ENCODE measurements at places on chromosomes 4 and X. TPM values are rescaled to one million over a fixed set of nuclear protein-coding genes. Genes with fewer than 3 reads are reported as not detected.
A peak's percentile ranks its signal among the peaks of the same experiment; 100 is the strongest.

Gene IL1RAPL2
- not detected for total RNA-seq

DNA sequence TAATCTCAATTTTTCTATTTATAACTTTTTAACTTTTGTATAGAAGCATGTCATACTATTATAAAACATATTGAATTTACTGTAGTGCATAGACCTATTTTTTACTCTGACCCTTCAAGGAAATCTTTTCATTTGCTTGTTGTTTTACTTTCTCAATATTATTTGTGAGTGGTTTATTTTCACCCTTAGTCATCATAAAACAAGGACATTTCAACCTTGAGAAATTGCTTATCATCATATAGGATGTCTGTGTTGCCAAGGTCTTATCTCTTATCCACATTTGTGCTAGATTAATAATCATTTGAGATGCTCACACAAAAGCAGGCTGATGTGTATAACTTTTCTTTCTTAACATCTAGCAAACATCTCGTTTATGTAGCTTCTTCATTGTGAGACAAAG, 408.6 kb upstream of the PABPC4L start:
- DNase-seq: no peak

DNA sequence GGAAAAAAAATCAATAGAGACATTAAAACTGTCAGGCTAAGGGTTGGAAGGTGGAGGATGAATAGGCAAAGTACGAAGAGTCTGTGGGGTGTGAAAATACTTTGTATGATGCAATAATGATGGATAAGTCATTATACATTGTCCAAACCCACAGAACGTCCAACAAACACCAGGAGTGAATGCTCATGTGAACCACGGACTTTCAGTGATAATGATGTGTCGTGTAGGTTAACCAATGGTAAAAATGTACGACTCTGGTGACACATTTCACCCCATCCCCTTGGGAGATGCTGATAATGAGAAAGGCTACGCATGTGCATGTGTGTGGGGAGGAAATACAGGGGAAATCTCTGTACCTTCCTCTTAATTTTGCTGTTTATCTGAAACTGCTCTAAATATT, 665.2 kb downstream of the FAT4 start:
- DNase-seq: no peak

DNA sequence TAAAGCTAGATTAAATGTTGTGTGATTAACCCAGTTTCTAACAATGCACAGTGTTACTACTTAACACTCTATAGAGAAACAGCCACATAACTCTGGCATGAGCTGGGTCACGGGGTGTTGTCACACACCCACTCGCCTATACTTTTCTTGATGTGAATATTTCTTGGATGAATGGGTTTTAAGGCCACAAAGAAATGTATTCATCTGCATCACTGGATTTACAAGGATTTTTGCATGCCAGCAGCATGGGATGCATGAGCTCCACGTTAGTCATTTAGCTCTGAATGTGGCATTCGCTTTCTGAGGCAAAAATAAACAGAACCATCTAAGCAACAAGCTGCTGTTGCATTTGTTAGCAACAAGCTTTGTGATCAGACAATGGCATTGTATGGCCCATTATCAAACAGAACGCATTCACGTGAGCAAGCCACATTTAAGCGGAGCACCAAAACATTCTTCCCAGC, 89.7 kb downstream of the LRP2BP start:
- no peak for DNase-seq

DNA sequence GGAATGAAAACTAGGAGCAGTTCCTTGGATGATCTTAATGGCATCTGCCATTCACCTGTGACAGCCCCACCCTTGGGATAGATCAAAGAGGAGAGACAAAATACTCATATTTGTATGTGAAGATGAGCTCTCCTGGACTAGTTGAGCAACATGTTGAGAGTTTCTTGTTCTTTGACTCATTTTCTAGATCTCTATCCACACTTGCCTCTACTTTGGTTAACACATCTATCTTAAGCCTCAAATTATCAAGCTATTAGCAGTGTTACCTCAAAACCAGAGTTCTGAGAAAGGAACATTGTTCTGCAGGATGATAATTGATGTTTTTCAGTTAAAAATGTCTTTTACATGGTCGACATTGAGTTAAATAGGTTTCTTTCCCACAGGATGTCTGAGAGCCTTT, 94.2 kb upstream of the TEX13D start:
- no peak for DNase-seq

Gene CYSLTR1
- total RNA-seq: 1.2 TPM

GRCh38 chr4:137627739-137628460, 95.6 kb upstream of the PCDH18 start:
- DNase-seq: no peak

Gene IRS4
- total RNA-seq: not detected

DNA sequence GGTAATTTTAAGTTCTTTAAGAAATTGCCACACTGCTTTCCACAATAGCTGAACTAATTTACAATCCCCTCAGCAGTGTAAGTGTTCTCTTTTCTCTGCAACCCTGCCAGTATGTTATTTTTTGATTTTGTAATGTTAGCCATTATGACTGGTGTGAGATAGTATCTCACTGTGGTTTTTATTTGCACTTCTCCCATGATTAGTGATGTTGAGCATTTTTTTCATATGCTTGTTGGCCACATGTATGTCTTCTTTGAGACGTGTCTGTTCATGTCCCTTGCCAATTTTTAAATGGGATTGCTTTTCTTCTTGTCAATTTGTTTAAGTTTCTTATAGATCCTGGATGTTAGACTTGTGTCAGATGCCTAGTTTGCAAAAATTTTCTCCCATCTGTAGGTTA, 86.1 kb downstream of the BMP3 start:
- no peak for DNase-seq

GRCh38 chr4:2598511-2599303, 62.3 kb downstream of the FAM193A start:
- DNase-seq: no peak

- no peak for DNase-seq
These were observed 22.9 kb downstream of the KCTD8 start for GRCh38 chr4:44425614-44426208.

- no peak for DNase-seq
These were observed 67.4 kb downstream of the DNAAF6 start for GRCh38 chrX:107273795-107274194.

DNA sequence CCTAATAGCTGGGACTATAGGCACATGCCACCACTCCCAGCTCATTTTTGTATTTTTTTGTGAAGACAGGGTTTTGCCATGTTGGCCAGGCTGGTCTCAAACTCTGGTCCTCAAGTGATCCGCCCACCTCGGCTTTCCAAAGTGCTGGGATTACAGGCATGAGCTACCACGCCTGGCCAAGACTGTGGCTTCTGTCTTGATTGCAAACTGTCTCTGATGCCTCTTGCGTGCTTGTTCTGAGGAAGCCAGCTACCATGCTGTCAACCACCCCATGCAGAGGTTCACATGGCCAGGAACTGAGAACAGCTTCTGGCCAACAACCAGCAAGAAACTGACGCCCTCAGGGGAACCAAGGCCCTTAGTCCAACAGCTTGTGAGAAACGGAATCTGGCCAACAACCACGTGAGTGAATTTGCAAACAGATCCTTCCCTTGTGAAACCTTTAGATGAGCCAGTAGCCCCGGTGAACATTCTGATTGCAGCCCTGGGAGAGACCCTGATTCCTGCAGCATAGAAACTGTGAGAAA, 71.2 kb downstream of the SUPT20HL2 start:
- no peak for DNase-seq

Gene PALLD
- total RNA-seq: 112 TPM

- no peak for DNase-seq
These were observed 23.0 kb downstream of the RGN start for GRCh38 chrX:47101206-47101605.

Gene NUP62CL
- total RNA-seq: 1.7 TPM

DNA sequence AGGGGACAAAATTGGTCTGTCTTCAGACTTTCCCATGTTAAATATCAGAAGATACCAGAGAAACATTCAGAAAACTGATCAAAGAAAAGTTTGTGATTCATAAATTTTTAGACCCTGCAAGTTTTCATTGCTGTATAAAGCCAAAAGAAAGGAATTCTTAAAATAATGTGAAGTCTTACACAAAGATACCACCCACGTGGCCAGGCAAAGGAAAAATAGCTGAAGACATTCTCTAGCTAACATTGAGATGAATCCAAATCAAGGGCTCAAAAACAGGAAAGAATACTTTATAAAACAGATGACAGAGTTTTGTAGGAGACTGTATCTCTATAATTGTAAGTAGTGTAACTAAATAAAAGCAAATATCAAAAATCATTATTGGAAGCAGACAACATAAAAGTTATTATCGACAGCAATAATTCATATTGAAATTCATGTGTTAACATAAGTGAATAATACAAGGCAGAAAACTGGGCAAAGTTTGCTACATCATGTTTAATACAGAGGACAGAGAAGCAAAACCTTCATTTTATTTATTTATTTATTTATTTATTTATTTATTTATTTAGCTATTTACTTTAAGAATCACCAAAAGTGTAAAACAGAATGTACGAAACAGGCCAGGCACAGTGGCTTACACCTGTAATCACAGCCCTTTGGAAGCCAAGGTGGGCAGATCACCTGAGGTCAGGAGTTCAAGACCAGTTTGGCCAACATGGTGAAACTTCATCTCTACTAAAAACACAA, 204.6 kb upstream of the SLIT2 start:
- no peak for DNase-seq

DNA sequence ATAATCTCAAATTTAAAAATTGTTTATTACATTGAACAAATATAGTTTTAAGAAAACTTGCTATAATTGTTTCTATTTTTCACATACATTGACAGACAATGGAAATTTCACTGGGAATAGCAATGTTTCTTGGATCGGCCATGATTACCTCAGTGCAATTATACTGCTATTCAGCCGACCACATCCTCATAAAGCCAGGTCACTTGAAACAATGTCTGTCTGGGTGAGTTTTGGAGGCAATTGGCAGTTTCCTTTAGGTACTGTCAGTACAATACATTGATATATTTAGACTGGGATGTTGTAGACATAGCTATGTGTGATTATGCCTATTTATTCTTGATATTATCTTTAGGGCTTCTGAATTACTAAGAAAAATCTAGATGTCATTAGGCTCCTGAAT, 89.5 kb upstream of the VEGFC start:
- no peak for DNase-seq

Gene FATE1
- not detected for total RNA-seq

Gene BGN
- 21.8 TPM for total RNA-seq

GRCh38 chrX:23114241-23114640, 114.5 kb downstream of the DDX53 start:
- DNase-seq: no peak

DNA sequence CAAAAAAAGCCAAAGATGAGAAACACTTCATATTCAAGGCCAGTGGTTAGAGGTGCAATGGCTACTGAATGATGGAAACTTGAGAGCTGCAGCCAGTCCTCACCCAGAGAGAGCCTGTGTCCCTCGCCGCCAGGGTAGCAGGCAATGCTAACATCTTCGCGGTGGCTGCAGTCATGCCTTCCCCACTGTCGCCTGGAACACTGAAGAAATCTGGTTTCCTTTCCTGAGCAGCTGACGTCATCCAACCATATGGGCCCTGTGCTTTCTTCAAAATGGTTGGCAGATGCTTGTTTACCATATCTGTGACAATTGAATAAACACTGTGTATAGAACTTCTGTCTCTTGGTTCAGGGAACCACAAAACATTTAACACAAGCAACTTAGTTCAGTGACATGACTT, 39.7 kb downstream of the PRSS12 start:
- no peak for DNase-seq

GRCh38 chr4:83644677-83645659, 109.1 kb downstream of the GPAT3 start:
- no peak for DNase-seq

- DNase-seq: no peak
These were observed 23.5 kb upstream of the PHF8 start for GRCh38 chrX:54067766-54068165.

Gene TCEAL2
- 1.2 TPM for total RNA-seq

- no peak for DNase-seq
These were observed 41.1 kb downstream of the LUZP4 start for GRCh38 chrX:115330498-115331168.

DNA sequence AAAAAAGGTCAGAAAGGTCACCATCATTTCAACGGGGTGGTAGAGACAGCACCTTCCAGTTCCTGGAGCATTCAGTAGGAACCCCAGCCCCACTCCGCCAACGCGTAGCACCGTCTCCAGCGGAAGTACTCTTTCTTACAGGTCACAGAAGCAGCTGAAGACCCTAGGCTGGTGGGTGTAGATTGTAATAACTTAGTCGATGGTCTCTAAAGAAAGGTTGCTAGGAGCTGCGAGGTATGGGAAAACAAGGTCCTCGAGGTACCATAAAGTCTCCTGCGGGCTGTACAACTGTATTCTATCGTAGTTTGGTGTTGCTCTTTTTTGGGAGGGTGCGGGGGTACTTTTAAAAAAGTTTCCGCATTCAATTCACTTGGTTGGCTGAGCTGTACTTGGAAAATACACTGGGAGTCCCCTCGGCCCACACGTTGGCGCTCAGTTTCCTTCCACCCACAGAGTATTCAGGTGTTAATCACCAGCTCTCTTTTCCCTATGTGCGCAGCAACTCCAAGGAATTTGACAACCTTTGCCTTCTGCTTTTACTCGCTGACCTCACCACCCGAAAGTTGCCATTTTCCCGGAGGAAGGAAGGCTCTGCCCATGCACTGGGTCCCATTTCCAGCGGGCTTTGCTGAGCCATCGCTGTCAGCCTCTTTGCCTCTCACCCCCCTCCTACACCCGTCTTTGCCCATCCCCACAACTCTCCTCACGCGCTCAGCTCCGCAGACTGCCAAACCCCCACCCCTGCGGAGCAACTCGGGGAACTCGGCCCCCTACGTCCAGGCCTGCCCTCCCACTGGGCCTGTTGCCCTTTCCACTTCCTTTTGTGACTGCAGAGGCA, 4.8 kb upstream of the SOX3 start:
- DNase-seq: no peak

DNA sequence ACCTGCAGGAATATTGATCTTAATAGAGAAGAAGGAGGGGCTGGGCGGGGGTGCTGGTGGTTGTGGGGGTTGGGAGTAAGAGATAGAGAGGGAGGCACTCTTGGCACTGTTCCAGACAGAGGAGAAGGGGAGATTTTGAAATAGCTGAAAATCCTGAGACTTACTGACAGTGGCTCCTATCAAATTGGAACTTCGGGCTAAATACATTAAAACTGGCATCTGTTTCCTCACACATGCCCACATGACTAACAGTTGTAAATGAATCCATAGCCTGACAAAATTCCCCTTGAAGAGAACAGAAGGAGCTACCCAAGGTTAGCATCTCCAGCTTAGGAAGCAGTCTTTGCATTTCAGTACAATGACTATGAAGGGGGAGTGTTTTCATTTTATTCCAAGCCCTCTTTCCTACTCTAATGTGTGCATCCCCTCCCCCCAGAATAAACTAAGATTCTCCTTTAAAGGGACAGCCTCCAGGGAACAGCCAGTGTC, 1.4 kb downstream of the DCX start:
- DNase-seq: no peak

DNA sequence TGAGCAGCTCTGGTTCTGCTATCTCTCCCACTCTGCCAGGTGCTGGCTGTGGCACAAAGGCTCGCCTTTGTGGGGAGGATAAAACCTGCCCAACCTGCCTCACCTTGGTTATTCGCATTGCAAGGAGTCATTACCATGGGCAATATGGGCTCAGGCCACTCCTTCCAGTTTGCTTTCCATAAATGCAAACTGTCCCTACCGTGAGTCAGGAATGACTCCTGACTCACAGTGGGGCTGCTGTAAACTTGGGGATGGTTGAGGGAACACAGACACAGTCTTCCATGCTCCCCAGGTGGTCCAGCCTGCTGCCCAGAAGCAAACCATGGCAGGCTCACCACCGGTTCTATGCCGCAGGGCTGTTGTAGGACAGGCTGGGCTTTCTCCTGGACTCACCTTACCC, 36.1 kb downstream of the COQ2 start:
- peak; percentile 72 for DNase-seq

GRCh38 chr4:139665079-139665689, 435 bp upstream of the MGST2 start:
- no peak for DNase-seq

Gene TAF7L
- not detected for total RNA-seq
